ENCODE measurements at places on chromosomes 2 and 18. TPM values are rescaled to one million over a fixed set of nuclear protein-coding genes. Genes with fewer than 3 reads are reported as not detected.

- H3K4me3 ChIP-seq = peak overlapping the region; percentile 36
- no peaks in the 10 kb centered on the region for H3K36me3 ChIP-seq
- H3K27me3 ChIP-seq = peaks cover 6% of the 10 kb centered on the region
- peak; percentile 26 for DNase-seq
- no peak overlapping the region for H3K27ac ChIP-seq
- H3K4me1 ChIP-seq = peaks cover 13% of the 10 kb centered on the region
Observed at GRCh38 chr2:27715318-27716210, 51.9 kb downstream of the SLC4A1AP start.

DNA sequence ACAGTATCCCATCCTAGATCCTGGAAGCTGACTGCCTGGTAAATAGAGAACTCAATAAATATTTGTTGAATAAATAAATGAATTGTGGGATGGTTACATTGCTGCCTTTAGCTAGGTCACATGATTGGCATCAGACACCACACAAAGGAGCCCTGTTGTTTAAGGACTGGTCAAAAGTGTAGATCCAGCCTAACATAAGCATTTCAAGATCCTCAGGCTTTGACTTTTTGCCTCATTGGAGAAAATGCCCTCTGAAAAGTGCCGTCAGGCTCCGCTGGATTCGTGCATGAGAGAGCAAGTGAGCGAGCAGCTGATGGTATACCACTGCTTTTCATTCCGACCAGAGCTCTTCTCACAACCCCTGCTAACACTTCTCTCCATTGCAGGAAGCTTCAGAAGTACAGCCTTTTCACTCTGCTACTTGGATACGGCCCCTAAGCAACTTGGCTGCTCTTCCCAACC is 1.3 kb upstream of the ZNF24 start:
- peak overlapping the region; percentile 99 for H3K27ac ChIP-seq
- H3K4me3 ChIP-seq = peak overlapping the region; percentile 97
- H3K36me3 ChIP-seq = no peaks in the 10 kb centered on the region
- DNase-seq = no peak
- H3K4me1 ChIP-seq = peaks cover 21% of the 10 kb centered on the region

DNA sequence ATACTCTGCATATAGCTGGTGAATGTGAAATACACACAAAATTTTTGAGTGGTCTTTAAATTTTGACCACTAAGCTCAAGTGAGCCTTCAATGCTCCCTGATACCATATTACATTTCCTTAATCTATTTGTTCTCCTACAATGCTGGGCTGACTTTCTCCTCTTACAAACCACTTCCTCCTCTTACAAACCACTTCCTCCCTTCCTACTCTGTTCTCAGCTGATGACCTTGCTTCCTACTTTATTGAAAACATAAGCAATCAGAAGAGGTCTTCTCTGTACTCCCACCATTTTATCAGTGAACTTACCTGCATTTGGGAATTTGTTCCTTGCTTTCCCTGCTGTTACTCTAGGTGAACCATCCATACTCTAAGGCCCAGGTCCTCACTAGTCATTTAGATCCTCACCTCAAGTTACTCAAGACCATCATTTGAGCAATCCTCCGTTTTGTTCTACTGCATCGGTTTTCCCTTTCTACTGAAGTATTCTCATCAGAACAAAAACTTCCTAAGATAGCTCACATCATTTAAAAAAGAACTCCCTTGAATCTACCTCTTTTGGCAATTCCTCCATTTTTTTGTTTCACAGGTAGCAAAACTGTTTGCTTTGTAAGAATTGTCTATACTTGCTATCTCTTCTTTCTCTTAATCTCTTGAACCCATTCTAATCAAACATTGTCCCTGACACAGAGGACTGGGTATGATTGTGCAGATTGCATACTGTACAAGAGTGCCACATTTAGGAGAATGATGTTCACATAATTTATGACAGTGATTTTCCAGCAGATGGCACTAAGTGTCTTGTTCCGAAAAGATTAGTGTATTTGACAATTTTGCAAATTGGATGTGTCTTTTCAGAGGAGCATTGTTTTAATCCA is 96.5 kb downstream of the EPB41L5 start:
- peaks cover 12% of the 10 kb centered on the region for H3K27me3 ChIP-seq
- H3K36me3 ChIP-seq = peaks cover 12% of the 10 kb centered on the region
- DNase-seq = peak; percentile 40
- peaks cover 19% of the 10 kb centered on the region for H3K4me1 ChIP-seq
- H3K4me3 ChIP-seq = peak overlapping the region; percentile 69

DNA sequence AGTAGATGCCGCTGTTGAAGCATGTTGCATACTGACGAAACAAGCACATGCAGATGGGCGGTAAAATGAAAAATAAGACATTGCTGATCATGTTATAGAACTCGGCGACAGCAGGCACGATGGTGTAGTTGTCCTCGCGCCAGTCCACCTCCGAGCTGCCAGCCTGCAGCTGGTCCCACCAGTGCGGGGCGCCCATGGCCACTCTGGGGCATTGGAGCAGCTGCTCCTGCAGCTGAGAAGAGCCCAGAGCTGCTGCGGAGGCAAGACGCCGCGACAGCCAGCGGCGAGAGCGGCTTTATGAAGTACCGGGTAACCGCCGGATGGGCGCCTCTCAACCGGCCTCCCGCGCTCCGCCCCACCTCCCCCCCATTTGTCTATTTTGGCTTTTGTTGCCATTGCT is 32.6 kb upstream of the ADAM23 start:
- H3K36me3 ChIP-seq = no peaks in the 10 kb centered on the region
- H3K4me1 ChIP-seq = no peaks in the 10 kb centered on the region
- no peak overlapping the region for H3K27ac ChIP-seq
- no peak for DNase-seq
- no peaks in the 10 kb centered on the region for H3K27me3 ChIP-seq

DNA sequence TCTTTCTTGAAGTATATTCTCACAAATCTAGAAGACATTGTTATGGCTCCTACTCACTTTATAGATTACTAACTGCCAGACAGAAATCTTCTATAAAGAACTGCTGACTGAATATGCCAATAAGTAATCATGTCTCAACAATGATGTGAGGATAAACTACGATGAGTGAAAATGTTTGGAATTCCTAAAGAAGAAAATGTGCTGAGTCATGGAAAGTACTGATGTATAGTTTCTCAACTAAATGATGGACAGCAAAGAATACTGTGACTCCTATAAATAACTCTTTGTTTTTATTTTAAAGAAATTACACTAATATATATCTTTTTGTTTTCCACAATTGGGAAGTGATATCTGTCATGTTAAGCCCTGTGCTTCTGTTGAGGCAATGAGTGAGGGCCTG is 232.9 kb downstream of the LNPK start:
- no peaks in the 10 kb centered on the region for H3K36me3 ChIP-seq
- DNase-seq = no peak
- H3K27me3 ChIP-seq = peaks cover 1% of the 10 kb centered on the region
- no peak overlapping the region for H3K27ac ChIP-seq
- H3K4me1 ChIP-seq = no peaks in the 10 kb centered on the region
- no peak overlapping the region for H3K4me3 ChIP-seq

CREB1 gene
- 64.8 TPM for polyA plus RNA-seq

HOXD9 gene
- polyA plus RNA-seq = not detected

OR6B2 gene
- polyA plus RNA-seq = not detected

COLEC11 gene
- not detected for polyA plus RNA-seq

ABCB11 gene
- not detected for polyA plus RNA-seq

LRP1B gene
- not detected for polyA plus RNA-seq

CCDC85A gene
- not detected for polyA plus RNA-seq

OSR1 gene
- not detected for polyA plus RNA-seq

MARCHF4 gene
- 0.19 TPM for polyA plus RNA-seq
